ENCODE measurements at places on chromosomes 1 and 21.

DNA sequence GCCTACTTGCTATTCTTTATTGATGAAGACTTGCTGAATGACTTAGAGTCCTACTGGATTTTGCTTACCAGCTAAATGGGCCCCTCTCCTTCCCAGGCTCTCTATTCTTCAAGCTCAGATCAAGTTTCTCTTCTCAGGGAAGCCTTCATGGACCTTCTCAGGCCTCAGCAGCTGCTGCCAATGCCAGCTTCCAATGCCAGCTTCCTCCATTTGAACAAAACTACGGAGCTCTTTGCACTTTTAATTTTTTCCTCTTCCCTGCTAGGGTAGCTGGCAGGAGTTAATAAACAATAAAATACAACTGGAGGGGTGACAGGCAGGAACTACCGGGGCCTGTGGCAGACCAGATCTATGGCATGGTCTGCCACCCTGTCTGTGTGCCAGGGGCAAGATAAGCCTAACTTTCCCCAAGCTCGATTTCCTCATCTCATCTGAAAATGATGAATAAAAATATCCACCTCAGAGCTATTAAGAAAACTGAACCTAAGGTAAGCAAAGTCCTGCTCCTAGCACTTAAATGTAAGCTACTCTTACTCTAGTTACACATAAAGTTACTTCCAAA, 995 bp upstream of the IPO13 start:
- no peak for DNase-seq

DNA sequence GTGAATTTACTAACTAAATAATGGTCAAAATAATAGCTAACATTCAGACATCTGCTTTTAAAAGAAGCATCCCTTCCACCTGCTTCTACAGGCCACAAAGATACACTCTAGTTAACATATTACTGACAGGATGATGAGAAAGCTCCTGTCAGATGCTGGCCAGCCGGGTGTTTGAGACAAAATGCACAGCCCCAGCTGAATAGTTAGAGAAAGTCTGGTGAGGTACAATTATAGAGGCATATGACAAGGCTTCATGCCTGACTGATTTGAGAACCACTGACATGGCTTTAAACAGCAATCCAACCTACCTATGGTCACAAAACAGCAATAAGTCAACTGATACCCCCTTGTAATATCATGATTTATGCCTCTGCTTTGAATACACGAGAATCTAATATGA, 137.0 kb downstream of the DENND1B start:
- no peak for DNase-seq

GRCh38 chr1:103208844-103209243, 100.5 kb upstream of the COL11A1 start:
- no peak for DNase-seq

DNA sequence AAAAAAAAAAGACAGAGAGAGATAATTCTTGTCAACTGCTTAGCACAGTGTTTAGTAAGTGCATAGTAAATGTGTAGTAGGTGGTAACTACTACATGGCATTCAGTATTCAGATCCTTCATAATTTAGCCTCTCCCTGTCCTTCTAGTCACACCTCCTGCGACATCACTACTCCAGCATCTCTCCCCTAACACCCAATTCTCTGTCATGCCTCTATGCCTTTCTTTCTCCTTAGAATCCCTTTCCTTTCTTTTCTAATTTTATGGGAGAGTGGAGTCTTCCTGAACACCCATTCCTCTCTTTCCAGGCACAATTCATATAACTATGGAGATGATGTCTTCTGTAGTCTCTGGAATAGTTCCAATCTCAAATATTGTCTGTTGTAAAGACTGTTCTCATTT, 3.9 kb upstream of the VPS72 start:
- DNase-seq, result no peak
